Activated CD4-positive, CD25-positive, alpha-beta regulatory T cell (primary cell): ENCODE measurements at places on chromosomes 3 and 15.

DNA sequence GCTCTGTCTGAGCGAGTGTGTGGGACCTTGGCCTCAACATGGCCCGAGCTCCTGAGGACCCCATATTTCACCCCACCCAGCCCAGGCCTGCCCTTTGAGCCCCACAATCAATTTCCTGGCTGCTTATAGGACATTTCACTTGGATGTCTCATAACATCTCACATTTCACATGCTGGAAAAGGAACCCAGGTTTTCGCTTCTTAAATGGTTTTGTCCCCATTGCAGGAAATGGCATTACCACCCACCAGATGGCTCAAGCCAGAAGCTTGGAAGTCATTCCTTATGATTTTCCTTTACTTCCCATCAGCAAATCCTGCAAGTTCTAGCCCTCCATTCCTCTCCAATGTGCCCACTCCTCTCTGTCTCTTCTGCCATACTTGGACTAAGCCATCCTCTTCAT is 14.9 kb downstream of the ITGA11 start:
- DNase-seq = no peak

DNA sequence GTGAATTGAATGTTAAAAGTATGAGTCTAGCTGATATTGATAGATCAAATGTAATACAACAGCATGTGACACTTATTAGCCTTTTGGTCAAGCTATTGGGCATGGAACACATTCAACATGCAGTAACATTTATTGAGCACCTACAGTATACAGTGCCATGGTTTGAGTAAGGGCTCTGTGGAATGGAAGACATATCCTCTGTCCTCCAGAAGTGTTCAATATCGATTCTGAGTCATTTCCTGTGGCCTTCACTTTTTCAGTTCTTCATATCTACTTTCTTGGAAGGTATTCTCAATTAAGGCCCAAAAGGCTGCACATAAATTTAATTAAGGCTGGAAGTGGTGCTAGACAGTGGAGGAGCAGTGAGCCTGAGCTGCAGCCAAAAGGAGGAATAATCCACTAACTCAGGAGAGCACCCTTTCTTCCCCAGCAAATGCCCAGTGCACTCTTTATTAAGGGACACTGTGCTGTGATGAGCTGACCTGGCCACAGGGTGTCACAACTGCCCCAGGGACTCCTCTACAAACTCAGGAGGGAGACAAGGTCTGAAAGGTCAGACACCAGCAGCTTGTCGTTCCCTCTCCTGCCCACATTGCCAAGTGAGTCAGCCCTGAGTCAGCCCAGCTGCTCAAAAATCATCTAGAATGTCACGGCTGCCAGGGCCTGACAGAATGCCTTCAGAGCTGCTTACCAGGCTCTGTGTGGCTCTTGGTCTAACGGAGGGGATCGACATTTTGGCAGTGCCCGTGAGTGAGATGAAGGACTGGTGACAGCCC is 544.8 kb downstream of the AGBL1 start:
- peak; percentile 53 for DNase-seq

- no peak for DNase-seq
Measured at GRCh38 chr3:30638685-30639412, 32.4 kb downstream of the TGFBR2 start.

- DNase-seq = no peak
Measured at GRCh38 chr3:149783576-149783975, 8.8 kb downstream of the ANKUB1 start.

DNA sequence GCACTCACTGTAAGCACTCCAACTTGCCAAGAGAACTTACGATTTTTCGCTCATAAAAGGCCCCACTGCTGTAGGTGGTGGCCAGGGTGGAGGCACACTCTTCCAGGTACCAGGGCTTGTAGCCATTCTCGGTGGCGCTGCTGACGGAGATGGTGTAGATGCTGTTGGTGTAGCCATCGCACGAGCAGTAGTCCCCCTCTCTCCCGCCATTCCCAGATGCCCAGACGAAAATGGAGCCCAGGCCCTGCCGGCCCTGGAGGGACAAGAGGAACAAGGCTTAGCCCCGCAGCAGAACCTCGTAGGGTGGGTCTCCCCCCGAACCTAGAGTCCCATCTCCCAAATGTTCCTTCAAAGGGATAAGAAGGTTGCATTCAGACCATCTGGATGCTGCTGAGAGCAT is 96.3 kb downstream of the PCSK6 start:
- no peak for DNase-seq

GRCh38 chr3:84946240-84946639 is 12.5 kb upstream of the CADM2 start:
- DNase-seq = no peak

DNA sequence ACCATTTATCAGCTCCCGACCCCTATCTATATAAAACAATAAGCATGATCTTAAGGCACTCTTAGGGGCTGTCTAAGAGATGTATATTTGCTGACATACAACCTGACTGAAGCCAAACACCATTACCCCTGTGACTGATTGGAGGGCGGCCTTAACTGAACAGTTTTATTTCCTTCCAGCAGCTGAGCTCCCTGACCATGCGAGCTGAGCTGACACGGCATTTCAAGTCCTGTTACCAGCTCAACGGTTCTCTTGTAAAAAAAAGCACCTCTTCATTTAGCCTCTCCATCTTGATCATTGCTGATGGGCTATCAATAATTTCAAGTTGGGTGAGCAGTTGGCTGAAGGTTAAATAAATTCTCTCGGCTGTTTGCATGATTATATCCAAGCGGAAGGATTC is 33.4 kb upstream of the BNIP2 start:
- no peak for DNase-seq

DNA sequence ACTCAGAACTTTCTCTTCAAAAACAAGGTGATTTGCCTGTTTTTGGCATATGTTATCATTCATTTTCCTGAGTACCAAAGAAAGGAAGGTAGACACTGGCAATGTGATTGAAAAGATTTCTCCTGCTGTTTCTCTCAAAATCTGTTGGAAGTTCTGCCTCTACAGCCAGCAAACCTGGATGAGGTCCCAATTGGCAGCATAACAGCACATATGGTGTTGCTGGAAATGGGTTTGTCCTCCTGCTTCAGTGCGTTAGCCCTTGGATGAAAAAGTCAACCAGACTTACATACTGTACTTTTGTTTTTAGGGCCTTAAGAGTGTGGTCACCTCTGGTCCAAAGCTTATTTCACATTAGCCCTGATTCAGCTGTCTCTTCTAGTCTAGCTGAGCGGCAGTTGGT is 237.6 kb upstream of the MME start:
- DNase-seq = no peak

GRCh38 chr3:35500641-35501350 is 138.5 kb upstream of the ARPP21 start:
- DNase-seq = no peak

- DNase-seq = peak; percentile 24
Measured at GRCh38 chr15:72722071-72722696, 36.2 kb downstream of the BBS4 start.

- DNase-seq = no peak
Measured at GRCh38 chr3:193240850-193241706, at the start of gene PLAAT1. TSS of gene PLAAT1 (plus strand) at chr3:193241222. CDS start at chr3:193255651, 14,429 bp downstream.

DNA sequence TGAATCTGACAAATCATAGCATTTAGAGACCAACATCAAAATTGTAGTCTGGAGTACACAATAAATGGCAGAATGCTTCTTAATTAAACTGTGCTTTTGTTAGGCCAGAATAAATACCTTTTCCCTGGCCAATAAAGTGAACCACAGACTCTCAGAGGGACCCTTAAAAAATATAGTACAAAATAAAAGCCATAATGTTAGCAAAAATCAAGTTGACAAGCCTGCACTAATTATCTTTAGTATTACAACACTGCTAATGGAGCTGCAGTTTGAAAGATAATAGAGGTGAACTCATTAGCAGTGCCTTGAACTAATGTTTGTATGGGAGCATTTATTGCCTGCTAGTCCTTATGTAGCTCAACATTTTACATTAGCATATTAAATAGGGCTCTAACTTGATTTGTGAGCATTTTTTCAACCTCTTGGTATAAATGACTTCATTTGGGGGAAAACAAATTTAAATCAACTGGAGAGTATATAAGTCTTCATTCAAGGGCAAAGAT is 801.3 kb downstream of the EPHA3 start:
- DNase-seq = no peak

- DNase-seq = no peak
Measured at GRCh38 chr3:52119826-52120225, 34.4 kb downstream of the POC1A start.

DNA sequence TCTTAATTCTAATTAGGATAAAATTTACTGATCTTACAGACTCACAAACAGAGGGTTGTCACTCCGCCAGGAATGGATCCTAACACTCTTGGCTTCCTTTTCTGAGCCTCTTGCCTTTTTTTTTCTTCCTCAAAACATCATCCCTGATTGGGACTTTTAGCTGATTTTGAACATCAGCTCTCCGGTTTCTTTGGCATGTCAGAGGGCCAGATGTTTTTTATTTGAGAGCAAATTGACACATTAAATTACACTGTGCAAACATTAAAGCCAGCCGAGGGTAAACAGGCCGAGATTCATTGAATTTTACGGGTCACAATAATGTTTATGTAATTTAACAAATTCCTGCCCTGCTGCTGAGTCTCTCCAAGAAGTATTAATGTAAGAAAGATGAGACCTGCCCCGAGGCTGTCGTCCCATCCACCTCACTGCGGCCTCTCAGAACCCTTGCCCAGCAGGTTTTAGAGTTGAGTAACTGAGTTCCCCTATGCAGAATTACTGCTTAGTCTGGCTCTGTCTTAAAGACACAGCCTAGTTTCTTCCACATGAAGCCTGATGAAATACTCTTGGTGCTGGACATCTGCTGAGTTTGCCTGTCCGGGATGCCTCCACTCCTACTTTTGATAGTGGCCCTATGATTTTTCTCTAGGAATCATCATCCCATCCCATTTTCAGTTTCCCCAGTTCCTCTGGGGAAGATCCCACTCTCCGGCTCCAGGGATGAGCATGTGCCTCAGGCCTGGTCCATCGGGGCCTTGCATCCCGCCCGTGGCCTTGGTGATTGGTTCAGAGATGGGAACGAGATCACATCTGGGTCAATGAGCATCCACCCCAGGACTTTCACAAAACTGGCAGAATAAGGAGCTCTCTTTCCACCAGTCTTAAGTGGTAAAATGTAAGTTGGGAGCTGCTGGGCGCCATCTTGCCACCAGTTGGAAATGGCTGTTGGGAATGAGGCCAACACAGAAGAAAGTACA is 226.6 kb upstream of the TLE3 start:
- DNase-seq = no peak

DNA sequence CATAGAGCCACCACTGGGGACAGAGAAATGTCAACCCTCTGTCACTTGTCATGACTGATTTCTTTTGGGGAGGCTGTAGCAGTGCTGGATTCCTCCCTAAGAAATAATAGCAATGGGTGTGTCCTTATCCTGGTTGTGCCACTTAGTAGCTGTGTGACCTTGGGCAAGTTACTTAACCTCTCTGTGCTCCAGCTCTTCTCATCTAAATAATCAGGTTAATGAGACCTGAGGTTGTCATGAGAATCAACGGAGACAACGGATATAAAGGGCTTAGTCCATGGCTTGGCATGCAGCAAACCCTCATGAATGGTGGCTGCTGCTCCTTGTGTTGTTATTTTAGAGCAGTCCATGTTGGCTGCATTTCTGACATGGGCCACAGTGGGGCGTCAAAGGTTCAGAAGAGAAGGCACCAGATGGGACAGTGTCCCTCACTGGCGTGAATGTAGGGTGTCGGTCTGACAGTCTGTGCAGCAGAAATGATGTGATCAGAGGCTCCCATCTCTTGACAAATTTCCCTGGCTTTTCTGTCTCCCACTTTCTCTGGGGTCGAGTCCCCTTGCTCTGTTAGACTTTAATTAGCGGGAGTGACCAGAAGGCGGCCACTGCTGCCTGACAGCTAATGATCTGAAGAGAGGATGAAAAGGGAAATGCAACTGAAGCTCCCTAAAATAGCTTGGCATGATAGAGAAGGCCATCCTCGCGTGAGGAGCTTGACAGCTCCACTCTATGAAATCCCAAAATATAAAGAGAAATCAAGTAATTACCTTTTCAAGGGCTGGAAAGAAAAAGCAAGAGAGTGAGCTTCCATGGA is 209.4 kb downstream of the CADPS start:
- DNase-seq = no peak

DNA sequence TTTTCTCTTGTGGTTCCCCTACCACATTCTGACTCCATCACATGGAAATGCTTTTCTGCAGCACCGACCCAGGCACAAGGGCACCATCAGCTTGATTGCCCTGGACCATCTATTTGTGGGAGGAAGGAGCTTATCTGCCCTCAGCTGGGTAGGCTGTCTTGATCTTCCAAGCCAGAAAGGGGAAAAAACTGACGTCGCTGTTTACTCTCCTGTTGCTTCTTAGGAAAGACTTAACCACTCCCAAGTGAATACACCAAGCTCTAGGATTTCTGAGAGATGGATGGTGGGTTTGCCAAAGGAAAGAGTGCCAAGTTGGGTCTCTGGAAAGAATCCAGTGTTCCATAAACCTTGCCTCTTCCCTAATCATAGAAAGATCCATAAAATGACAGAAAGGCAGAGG is 4.0 kb downstream of the TNFAIP8L3 start:
- DNase-seq = no peak

- no peak for DNase-seq
Measured at GRCh38 chr3:99713440-99713839, 75.0 kb downstream of the COL8A1 start.

GRCh38 chr3:116051586-116051985 is 393.7 kb downstream of the LSAMP start:
- DNase-seq = no peak

DNA sequence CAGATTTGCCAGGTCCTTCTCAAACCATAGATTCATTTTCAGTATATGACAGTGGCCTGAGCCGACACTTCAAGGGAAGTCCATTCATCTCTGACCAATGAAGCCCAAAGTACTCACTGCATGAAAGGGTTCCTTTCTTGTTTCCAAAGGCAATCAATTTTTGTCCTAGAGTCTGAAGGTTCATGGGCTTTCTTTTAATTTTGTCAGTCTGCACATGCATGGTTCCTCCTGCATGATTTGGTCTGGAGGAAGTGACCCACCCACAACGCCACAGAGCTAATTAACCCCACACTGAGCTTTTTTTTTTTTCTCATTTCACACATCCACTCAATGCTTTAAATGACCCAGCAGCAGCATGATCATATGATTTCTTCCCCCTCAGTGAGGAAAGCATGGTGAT is 216.4 kb downstream of the TIGIT start:
- no peak for DNase-seq

GRCh38 chr15:85554852-85555521 is 174.6 kb downstream of the AKAP13 start:
- DNase-seq = no peak
